Stimulated activated CD4-positive, alpha-beta T cell treated with anti-CD3 and anti-CD28 coated beads, Interleukin-2, amount 100 ng/mL, for 24 hours (primary cell): ENCODE measurements at places on chromosomes 12 and 14.

DNA sequence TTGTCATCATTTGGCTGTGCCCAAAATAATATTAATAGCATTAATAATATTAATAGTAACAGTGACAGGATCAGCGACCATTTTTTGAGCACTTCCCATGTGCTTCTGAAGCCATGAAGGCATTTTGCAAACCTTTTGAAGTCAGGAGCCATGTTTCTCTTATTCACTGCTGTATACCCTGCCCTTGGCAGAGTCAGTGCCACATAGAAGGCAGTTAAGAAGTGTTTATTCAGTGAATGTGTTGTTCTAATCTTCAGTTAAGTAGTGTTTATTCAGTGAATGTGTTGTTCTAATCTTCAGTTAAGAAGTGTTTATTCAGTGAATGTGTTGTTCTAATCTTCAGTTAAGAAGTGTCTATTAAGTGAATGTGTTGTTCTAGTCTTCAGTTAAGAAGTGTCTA, 319.7 kb upstream of the NAV3 start:
- DNase-seq = no peak

DNA sequence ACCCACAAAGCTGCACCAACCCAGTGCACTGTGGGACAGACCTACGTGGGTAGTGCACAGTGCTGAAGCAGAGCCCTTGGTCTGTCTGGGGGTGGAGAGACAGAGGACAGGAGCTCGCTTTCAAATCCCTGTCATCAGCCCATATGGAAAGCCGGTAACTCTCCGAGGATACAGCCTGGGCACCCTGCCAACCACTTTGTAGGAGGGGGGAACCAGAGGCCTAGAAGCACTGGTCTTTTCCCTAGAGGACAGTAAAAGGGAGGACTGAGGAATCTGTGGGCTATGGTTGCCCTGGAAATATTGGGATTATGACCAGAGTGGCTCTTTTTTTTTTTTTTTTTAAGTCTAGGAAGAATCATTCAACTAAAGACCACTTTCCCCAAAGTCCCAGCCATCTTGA, 74.3 kb downstream of the MAP3K9 start:
- DNase-seq = no peak

GRCh38 chr12:56682323-56682722, 5.8 kb downstream of the PTGES3 start:
- DNase-seq = no peak

DNA sequence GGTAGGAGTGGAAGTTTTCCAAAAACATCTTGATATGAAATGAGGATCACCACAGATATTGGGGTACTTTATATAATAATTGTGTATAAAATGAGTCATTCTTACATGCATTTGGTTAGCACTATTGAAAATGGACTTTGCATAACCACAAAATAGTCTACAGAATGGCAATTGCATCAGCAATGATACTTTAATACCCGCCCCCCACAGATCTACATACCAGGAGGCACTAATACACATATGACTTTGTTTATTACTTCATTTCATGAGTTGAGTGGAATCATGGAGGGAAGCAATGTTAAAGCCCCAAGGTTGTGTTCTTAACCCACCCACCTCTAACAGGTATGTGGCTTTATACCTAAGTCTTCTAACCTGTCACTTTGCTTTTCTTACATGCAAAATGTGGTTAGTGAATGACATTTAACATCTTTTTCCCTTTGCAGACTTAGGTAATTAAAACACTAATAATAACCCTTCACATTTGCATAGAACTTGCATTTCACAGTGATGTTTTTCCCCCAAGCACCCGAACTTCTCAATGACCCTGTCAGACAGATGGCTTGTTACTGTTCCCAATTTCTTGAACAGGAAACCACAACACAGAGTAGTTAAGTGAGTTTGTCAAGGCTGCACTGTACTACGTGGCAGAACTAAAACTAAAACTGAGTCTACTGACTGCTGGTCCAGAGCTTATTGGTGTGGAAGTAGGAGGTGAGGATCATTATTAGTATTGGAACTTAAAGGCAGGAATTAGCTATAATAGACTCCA, 101.9 kb downstream of the NPAS3 start:
- no peak for DNase-seq

DNA sequence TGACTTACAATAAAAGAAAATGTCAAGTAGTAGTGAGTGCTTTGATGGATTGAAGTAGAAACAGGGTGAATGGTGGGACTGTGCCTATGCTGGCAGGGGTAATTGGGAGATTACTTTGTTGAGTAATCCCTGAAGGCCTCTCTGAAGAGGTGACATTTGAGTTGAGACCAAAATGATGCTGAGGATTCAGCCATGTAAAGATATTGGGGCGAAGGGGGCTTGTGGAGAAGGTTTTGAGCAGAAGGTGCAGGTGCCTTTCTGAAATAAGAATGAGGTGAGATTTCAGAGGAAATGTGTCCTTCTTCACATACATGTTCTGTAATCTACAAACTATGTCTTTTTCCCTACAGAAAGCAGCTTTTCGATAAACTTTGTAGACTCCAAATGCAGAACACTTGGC, 8.0 kb downstream of the GNG2 start:
- no peak for DNase-seq

DNA sequence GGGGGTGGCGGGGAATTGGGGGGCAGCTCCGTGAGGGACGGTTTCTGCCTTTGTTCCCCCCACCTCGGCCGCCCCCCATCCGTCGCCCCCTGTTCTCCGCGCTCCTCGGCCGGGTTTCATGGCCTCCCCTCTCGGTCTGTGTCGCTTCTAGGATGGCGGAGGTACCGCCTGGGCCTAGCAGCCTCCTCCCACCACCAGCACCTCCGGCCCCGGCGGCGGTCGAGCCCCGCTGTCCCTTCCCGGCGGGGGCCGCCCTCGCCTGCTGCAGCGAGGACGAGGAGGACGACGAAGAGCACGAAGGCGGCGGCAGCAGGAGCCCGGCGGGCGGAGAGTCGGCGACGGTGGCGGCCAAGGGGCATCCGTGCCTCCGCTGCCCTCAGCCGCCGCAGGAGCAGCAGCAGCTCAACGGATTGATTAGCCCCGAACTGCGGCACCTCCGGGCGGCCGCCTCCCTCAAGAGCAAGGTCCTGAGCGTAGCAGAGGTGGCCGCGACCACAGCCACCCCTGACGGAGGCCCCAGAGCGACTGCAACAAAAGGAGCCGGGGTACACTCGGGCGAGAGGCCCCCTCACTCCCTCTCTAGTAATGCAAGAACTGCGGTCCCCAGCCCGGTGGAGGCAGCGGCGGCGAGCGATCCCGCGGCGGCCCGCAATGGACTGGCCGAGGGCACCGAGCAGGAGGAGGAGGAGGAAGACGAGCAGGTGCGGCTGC, 575 bp downstream of the NAA30 start:
- DNase-seq = peak; percentile 41

DNA sequence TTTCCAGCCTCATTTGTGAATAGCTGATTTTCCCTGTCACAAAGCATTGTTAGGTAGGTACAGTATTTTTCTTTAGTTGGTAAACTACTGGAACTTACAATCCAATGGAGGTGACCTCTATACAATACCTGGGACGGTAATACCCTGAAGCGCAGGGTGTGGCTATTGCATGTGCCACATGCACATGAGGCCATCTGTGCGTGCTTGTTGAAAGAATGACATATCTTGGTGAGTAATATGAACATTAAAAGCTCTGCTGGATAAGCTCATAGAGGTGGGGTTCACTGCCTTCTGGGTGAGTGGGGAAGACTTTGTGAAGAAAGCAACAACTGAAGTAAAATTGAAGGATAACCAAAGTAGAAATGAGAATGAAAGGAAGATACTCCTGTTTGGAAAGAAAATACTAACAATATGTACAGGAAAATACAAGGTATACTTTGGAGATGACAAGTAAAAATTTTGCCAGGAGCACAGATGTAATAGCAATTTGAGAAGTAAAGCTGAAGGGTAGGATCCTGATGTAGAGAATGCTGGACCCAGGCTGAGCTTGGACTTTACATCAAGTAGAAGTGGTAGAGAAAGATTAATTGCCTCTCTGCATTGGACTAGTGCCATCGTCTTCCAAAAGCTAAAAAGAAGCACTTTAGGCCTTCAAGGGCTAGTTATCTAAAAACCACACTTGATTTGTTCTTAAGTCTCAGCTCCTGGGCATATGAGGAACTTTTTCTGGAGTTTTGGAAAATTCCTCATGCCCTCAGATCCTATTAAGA, 97.1 kb downstream of the SLC38A6 start:
- DNase-seq = no peak

GRCh38 chr14:63770187-63770807, 42.4 kb upstream of the SGPP1 start:
- DNase-seq = peak; percentile 51

DNA sequence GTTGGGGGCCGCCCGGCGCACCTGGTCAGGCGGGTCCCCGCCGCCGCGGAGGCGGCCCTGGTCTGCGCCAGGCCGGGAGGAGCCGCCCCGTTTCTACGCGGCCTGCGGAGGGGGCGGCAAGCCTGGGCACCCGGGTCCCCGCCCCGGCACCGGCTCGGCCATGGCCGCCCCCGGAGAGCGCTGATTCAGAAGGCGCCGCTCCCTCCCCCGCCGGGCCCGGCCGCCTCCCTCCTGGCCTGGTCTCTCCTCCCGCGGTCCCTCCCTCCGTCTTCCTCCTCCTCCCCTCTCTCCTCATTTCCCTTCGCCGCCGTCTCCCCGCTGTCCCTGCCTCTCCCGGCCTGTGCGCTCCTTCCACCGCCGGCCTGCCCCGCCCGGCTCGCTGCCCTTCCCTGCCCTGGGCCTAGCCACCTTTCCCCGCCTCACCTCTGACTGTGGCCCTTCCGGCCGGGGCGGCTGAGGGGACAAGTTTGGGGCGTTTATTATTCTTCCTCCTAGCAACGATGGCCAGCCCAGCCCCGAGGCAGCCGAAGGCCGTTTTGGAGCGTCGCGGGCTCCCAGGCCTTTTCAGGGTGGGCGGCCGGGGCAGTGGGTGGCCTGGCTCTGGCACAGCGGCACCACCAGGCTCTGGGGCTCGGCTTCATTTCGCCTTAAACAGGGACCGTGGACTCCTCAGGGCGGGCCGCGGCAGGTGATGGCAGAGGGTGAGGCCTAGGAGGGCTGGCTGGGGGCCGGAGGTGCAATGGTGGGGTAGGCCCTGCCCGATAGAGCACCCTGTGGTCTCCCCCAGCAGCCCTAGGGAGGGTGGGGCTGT, 768 bp downstream of the CEP170B start:
- peak; percentile 47 for DNase-seq

GRCh38 chr14:71331403-71331802, 424.1 kb downstream of the PCNX1 start:
- no peak for DNase-seq

DNA sequence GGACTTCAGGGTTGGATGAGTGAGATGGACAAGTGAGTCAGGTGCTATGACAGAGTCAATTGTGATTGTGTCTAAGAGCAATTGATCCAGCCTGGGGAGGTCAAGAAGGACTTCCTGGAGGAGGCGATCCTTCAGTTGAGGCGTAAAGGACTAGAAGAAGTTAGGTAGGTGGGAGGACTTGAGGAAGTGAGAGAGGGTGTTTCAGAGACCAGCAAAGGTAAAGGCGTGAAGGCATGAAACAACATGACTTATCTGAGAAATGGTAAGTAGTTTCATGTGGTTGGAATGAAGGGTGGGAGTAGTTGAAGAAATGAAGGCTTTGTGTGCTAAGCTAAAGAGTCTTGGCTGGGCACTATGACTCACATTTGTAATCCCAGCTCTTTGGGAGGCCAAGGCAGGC, 48.9 kb upstream of the PPP1CC start:
- DNase-seq = no peak

- no peak for DNase-seq
Observed at GRCh38 chr12:32671930-32672780, 6.9 kb upstream of the DNM1L start.

DNA sequence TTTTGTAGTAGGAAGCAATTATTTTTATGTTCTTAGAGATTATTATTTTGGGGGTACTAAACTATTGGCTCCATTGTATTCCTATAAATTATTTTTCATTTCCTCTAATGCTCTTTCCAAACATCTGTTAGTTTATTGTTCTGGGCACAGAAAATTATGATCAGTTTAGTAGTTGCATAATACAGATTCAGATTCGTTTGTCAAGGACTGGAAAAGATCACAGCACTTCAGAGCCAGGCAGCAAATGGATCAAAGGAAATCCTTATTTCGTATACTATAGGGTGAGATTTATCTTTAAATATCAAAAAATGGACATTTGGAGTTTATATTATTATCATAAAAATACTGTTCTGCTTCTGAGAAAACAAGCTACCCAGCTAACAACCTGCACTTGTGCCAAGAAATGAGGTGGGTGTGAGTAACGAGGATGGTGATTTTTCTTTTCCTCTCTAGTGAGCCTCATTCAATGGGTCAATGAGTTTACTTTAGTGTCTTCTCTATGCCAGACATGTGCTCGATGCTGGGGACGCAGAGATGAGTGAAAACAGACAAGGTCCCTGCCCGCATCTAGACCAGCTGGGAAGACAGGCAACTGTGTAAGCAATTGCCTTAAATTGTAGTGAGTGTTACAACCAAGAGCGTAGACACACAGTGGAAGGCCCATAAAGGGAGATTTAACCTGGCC, 208.6 kb upstream of the PLXNC1 start:
- DNase-seq = no peak

DNA sequence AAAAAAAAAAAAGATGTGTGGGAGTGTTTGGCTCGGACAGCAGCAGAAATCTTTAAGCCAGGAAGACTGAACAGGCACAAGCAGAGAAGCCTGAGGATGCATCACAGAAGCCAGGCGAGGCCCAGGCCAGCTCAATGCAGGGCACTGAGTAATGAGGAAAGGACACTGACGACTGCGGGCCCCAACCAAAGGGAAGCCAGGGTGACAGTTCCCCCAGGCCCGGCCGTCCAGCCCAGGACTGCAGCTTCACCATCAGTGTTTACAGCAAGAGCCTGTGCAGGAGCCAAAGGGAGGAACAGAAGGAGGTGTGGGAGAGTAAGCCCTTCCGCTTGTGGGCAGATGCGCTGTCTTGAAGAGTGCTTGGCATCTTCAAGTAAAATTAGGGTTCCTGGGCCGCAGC, 205.3 kb upstream of the SFSWAP start:
- DNase-seq = no peak

GRCh38 chr12:13986031-13986430, 4.6 kb upstream of the GRIN2B start:
- no peak for DNase-seq

- no peak for DNase-seq
Observed at GRCh38 chr12:27437839-27438238, 8.7 kb upstream of the SMCO2 start.

DNA sequence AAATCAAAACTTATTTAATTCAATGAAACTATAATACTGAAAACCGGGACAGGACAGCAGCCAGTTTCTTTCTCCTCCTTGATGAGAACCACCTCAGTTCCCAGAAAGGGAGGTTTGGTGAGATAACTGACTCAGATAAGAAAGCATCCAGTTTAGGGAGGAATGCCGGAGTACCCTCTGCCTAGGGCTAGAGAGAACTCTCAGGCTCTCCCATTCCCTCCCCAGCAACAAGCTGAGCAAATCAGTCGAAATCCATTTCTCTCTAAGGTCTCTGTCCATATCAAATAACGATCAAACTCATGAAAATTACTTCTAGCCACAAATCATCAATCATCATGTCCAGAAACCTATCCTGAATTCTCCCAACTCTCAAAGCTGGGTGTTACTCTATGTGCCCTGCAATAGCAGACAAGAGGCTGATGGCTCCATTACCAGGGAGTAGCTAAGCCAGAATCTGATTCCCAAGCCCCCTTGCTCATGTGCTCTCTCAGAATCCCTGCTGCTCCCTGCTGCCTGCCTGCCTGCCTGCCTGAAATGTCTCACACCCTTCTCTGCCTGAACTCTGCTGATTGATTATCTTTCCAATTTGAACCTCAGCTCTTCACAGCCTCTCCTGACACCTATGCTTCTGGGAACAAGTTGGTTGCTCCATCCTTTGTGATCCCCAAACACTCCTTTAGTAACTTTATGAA, 49.4 kb downstream of the SLC25A47 start:
- no peak for DNase-seq

- no peak for DNase-seq
Observed at GRCh38 chr12:128920468-128920867, 67.2 kb downstream of the GLT1D1 start.

- DNase-seq = no peak
Observed at GRCh38 chr12:954741-955140, 5.2 kb upstream of the RAD52 start.
